NCI-H1436 treated with DMSO at 0.1 percent for 48 hours (cell line): ENCODE measurements at places on chromosomes 12 and 14.

GRCh38 chr12:2732290-2732689 lies 62.5 kb upstream of the FKBP4 start:
- DNase-seq, result no peak

GRCh38 chr12:12954356-12954755 lies 2.4 kb upstream of the GPRC5D start:
- DNase-seq, result no peak

DNA sequence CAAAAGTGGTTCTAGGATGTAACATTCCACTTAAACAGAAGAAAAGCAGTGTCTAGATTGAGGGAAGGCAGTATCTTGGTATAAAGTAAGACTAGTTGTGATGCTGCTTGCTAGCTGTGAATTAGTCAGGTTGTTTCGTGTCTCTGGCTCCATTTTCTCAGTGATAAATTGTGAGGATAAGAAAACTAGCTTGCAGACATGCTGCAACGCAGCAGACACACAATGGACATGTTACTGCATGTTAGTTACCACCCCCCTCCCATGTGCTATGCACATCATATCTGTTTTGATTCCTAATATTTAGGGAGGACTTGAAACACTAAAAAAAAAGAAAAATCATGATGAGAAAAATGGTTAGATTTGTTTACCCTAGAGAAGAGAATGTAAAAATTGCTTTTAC lies 2.9 kb downstream of the CCNK start:
- DNase-seq, result no peak

GRCh38 chr12:129607756-129608155 lies 296.1 kb downstream of the TMEM132D start:
- DNase-seq, result no peak

- DNase-seq, result no peak
Observed at GRCh38 chr12:10358131-10358530, 31.7 kb downstream of the KLRK1 start.

DNA sequence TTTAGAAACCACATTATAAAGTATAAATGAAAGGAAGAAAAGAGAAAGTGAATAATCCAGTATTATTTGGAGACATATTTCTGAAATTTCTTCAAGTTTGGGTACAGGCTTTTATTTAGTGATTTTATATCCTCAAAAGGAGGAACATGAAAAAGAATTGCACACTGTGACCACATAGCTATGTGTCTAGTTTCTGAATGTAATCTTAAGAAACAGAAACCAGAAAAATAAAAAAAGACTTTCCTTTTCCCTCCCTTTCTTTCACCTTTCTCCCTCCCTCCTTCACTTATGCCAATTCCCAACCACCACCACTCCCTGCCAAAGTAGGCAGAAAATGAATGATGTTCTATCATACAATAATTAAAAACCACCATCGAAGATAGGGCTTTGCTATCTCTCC lies 189.6 kb downstream of the PRKD1 start:
- DNase-seq, result no peak

- no peak for DNase-seq
Observed at GRCh38 chr12:1469070-1469469, 125.3 kb downstream of the FBXL14 start.

- no peak for DNase-seq
Observed at GRCh38 chr14:68695326-68695768, 97.5 kb downstream of the ZFP36L1 start.

- DNase-seq, result no peak
Observed at GRCh38 chr12:93317227-93317626, 60.5 kb upstream of the NUDT4 start.

GRCh38 chr12:23803540-23803939 lies 145.9 kb downstream of the SOX5 start:
- DNase-seq, result no peak

DNA sequence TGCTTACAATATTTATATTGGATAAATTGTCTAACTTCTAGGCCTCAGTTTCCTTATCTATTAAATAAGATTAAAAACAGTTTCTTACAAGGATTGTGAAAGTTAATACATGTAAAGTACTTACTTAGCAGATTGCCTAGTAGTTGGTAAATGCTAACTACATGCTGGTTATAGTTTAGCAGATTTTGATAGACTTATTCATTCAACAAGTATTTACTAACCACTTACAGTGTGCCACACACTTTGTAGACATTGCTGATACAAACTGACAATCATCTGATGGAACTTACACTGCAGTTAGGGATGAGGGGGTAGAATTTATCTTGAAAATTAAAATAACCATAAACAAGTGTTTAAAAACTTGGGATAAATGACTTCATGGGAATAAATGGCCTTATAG lies 50.4 kb downstream of the ARID2 start:
- no peak for DNase-seq

GRCh38 chr12:109734219-109735000 lies 20.8 kb downstream of the FAM222A start:
- no peak for DNase-seq

DNA sequence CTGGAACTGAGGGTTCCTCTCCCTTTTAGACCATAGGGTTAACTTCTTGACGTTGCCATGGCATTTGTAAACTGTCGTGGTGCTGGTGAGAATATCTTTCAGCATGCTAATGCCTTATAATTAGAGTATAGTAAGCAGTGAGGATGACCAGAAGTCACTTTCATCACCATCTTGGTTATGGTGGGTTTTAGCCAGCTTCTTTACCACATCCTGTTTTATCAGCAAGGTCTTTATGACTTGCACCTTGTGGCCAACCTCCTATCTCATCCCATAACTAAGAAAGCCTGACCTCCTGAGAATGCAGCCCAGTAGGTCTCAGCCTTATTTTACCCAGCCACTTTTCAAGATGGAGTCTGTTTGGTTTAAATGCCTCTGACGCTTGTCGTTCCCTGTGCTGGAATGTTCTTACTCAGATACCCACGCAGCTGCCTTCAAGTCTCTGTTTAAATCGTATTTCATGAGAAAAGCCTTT lies 44.2 kb downstream of the BBS10 start:
- no peak for DNase-seq

DNA sequence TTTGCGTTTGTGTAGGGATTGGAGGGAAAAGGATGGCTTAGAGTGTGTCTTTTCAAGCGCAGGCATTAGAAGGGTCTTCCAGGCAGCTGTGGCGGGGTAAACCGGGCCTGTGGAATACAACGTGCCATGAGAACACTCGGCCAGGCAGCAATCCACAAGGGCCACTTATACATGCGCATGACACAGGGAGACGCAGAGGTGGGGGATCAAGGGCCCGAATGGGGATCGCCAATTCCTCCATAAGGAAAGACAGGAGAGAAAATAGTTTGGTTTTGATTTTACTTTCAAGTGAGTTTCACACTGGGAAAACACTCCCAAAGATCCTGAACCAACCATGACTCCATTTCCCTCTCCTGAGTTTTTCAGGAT lies 71.6 kb downstream of the SPRING1 start:
- no peak for DNase-seq

DNA sequence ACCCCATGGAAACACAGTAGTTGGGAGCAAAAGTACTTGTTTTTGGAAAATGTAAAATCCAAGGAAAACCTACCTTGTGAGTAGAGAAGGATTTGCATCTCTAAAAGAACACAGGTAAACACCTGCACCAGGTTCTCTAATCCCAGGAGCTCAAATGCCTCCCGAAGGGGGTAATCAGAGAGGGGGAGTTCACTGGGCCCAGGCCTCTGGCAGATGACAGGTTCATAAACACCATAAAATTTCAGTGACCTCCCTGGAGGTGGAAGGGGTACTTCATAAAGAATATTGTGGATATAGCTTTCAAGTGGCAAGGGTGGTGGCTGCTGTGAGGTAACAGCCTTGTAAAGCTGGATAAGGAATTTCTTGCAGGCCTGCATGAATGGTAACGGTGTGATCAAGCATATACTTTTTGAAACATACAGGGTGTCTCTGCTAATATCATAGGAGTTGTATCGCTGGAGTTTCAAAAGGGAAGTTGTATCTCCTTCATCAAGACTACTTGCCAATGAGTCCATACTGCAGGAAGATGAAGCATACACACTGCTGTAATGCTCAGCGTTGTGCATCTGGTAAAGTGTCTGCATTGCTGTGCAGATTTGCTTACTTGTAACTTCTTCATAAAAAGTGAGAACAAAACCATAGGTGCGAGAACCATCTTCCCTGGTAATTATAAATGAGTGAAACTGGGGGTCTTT lies 111.3 kb downstream of the DENND5B start:
- DNase-seq, result no peak

- DNase-seq, result no peak
Observed at GRCh38 chr12:91896286-91897024, 249.2 kb downstream of the BTG1 start.

DNA sequence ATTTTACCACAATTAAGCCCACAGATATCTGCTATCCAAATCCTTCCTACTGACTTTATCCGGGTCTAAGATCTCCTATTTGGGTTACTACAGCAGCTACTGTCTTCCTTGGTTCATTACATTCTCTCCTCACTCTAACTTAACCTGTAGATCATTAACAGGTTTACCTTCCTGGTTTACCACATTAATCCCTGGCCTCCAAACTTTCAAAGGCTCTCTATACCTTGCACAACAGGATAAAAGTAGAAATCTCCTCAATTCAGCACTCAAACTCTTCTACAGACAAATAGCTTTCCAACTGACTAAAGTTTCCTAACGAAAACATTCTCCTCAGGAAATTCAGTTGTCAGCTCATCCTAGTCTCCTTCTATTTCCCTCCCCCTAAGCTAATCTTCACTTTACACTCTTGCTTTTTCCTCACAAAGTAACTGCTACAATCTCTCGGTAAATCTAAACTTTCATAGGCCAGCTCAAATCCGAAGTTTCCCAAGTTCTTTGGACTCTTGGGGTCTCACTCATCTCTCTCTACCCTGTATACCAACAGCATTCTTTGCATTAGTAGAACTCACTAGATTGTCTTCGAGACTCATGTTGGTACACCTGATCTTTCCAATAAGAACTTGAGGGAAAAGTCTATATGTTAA lies 2.7 kb downstream of the BTBD7 start:
- no peak for DNase-seq

DNA sequence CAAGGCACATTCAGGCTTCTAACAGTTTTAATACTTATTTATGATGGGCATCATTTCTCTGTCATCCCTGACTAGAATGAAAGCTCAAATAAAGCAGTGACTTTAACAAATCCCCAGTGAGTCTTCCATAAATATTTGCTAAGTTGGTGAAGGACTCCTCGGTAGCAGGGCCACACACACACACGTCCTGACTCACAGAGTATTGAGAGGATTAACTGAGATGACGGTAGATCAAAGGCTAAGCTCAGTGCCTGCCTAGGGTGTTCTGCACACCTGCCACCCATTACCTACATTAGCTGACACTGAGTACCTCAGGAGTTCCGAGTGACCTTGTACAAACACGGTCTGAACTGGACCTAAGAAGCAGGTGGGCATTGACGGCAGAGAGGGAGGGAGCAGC lies 197.3 kb upstream of the SFSWAP start:
- DNase-seq, result no peak

GRCh38 chr12:101877806-101878242 lies 444 bp downstream of the DRAM1 start:
- no peak for DNase-seq

GRCh38 chr12:97756066-97756666 lies 293.6 kb downstream of the RMST start:
- no peak for DNase-seq

DNA sequence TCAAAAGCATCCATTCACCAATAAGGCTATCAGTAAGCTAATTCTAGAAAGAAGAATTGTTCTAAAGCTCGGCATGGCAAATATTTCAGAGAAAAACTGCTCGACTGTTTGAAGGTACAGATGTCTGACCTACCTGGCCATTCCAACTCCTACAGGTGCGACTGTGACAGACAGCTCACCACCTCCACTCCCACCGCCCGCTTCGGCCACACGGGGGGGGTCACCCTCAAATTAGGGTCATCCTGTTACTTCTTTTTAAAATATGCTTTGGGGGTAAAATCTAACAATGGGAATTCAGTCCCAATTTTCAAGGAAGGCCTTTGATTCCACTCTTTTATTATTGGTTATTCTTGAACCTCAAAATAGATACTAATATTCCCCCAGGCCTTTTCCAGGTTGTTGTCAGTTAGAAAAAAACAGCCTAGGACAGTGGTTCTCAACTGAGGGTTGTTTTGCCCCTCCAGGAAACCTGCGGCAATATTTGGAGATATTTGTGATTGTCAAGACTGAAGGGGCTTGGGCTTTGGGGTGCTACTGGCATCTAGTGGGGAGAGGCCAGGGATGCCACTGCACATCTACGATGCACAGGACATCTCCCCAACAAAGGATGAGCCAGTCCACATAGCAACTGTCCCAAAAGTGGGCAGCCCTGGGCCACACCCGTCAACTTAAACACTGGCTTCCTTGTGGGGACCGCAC lies 81.2 kb downstream of the BCL11B start:
- no peak for DNase-seq

- no peak for DNase-seq
Observed at GRCh38 chr12:25970082-25970481, 11.6 kb downstream of the RASSF8 start.

DNA sequence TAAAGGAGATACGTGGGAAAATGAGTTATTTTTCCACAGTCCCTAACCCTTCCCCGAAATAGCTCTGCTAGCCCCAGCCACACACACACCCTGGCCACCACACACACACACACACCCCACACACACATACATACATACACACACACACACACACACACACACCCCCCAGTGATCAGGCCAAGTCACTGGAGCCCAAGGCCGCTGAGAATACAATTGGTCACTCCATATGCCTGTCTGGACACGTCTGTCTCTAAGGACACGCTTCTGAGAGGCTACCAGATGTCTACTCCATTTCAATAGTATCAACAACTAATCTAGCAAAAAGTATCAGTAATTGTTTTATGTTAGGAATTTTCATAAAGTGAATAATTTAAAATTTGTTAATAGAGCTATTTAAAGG lies 13.0 kb upstream of the DIABLO start:
- DNase-seq, result no peak

DNA sequence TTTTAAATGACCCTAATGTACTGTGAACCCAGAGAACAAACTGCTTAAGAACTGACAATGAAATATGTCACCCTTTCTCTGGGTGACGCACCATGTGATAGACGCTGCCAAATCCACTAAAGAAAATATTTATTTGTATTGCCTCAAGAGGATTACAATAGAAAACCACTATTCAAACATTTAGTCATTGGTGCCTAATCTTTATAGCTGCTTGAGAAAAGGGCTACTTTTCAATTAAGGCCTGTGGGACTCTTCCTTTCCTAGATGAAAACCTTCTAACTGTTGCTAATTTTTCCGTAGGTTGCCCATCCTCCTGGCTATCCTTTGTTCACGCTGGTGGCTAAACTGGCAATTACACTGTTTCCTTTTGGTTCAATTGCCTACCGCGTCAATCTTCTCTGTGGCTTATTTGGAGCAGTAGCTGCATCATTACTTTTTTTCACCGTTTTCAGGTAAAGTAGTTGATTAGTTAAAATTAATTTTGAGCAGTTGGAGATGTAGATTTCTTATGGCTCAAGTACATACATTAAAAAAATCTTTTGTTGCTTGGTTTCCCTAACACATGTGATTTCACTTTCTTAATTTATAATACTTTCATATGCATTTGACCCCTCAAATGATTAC lies 6.0 kb downstream of the TMEM260 start:
- peak; percentile 34 for DNase-seq

- no peak for DNase-seq
Observed at GRCh38 chr12:126108247-126108646, 1043.0 kb downstream of the AACS start.

- no peak for DNase-seq
Observed at GRCh38 chr12:51281202-51281924, 11.1 kb upstream of the SMAGP start.
